Activated naive CD8-positive, alpha-beta T cell treated with anti-CD3 and anti-CD28 coated beads, Interleukin-2, amount 50 U/mL, for 16 hours (primary cell): ENCODE measurements at places on chromosomes 16 and 17.

DNA sequence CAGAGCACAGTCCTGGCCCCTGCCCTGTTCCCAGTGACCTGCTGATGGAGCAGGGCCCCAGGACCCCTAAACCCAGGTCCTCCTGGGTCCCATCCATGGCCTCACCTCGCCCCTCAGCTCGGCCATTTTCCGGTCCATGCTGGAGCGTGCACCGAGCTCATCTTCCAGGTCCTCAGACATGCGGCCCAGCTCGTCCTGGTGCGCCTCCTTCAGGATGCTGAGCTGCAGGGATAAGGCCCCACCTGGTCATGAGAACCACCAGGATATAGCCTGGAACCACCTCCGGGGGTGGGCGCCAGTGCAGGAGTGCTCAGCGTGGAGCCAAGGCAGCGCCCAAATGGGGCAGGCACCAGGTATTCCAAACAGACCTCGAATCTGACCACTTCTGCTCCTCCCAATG lies 17.9 kb downstream of the CCDC102A start:
- no peak for DNase-seq

- no peak for DNase-seq
Observed at GRCh38 chr16:69599731-69600130, 34.0 kb downstream of the NFAT5 start.

DNA sequence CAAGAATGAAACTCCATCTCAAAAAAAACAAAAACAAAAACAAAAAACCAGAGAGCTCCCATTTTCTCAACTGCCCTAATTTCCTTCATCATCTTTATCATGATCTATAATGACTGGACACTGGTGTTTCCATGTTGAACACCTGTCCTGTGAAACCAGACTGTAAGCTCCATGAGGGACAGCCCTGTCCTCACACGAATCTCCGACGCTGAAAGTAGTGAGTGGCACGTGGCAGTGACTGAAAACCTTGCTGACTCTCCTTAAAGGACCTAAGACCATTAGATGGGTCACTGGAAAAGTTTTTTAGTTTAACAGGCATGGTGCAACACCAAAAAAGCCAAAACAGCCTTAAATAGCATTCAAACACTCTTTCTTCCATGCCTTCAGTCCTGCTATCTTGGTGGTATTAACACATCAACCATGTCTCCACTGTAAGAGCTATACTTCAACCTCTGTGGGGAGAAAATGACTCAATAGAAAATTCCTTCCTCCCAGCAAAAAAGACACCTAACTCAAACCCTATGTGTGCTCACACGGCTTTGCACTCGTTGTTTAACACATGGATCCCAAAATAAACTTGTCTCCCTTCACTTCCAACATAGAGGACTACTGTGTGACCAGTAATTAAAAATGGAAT lies 8.3 kb downstream of the AXIN2 start:
- no peak for DNase-seq

GRCh38 chr17:80839970-80840369 lies 151.7 kb upstream of the CHMP6 start:
- DNase-seq, result no peak

- no peak for DNase-seq
Observed at GRCh38 chr17:27748360-27748825, 51.9 kb downstream of the NOS2 start.

DNA sequence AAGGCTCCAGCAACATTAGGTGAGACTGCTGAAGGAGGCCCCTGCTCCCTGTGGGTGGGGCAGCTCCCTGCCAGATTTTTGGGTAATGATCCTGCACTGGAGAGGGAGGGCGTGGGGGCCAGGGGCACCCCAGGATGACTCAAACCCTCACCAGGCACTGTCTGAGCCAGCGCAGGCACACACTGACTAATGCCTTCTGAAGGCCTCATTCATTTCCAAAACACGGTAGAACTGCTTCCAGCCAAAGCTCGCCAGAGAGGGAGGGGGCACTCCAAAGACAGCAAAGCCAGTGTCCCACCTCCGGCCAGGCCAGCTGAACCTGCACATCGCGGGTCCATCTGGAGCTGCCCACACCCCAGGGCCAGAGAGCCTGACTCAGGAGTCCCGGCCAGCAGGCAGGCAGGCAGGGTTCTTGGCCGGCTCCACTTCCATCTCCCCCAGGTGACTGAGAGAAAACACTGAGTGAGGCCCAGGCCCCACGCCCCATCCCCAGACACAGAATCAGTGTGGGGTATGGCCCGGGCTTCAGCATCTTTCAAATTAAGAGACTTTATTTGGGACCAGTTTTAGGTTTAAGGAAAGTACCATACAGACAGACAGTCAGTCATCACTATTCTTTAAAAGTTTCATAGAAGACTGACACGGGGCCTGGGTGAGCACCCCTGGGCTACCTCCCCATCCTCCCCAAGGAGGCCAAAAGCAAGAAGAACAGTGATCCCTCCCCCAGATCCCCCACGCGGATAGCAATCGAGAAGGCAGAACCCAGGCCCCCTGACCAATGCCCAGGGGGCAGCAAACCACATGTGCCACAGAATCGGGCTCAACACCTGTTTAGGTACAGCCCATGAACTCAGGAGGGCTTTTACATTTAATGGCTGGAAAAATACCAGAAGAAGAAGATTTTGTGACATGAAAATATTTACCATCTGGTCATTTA lies 2.3 kb downstream of the PIEZO1 start:
- no peak for DNase-seq

DNA sequence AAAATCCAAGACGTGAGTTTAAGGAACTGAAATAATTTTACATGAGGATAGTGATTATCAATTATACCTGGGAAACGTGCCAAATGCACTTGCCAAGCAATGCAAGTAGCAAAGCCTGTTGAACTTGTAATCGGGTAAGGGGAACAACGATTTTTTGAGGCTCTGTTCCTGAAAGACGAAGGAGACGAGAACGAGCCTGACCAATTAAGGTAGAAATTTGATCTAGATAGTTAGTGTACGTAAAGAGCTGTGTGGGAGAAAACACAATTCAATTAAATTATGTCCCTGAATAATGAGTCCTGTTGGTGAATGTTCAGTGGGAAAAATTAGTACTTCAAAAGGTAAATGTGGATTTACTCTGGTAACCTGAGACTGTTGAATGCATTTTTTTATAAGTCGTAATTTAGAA lies 17.7 kb upstream of the KCTD5 start:
- no peak for DNase-seq

- DNase-seq, result no peak
Observed at GRCh38 chr17:62178579-62178978, 113.5 kb upstream of the MED13 start.

- peak; percentile 55 for DNase-seq
Observed at GRCh38 chr17:4949321-4950074, 1.2 kb upstream of the PFN1 start.

DNA sequence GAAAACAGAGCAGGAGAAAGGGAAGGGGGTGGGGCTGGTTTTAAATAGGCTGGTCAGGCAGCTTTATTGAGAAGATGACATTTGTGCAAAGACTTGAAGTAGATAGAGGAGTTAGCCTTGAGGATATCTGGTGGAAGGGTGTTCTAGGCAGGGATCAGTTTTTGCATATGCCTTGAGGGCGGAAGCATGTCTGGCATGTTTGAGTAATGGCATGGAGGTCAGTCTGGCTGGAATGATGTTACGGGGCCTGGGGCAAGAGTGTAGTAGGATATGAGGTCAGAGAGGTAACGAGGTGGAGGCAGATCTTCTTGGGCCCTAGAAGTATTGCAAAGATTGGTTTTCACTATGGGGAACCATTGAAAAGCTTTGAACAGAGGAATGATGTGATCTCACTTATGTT lies 4.8 kb downstream of the RABEP1 start:
- no peak for DNase-seq

DNA sequence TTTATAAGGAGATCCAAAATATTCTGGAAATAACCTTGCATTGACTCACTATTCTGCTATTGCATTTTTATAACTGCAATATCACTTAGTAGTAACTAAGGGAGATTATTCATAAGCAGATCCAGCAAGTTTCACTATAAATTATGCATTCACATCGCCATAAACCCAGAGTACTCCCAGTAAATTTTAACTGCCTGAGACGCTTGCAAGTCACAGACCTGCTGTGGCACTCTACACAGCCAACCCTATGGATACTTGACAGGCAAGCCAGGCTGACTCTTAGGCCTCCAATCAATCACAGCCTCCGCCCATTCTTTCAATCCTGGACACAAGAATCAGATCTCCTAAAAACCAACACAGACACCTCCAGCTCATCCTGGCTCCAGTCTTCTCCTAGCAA lies 28.2 kb downstream of the USP31 start:
- DNase-seq, result no peak

DNA sequence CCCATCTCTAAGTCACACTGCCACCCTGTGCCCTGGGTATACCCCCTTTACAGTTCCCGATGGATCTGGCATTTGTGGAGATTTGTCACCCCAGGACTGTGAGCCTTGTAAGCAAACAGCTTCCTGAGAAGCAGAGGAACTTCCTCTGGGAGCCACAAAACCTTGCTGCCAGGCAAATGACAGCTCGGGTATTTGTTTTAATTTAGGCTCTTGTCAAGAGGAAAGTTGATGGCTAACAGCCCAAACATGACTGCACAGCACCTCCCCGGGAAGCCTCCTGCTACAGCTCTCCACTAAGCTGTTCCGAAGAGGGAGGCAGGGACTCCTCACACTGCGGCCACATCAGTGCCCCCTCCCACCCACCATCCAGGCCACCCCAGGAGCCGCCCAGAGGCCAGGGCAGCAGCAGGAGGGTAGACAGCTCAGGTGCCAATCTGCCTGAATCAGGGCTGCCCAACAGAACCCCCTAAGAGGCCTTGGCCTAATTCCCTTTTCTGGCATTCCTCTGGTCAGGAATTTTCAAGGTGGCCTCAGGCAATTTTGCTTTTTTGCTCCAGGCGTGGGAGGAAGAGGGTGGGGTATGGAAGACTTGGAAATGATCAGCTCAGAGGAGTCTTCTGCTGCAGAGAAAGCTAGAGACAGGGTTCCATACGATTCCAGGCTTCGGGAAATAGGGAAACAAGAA lies 2.6 kb downstream of the ABR start:
- no peak for DNase-seq

- no peak for DNase-seq
Observed at GRCh38 chr17:80036715-80037477, 454 bp downstream of the CCDC40 start.

DNA sequence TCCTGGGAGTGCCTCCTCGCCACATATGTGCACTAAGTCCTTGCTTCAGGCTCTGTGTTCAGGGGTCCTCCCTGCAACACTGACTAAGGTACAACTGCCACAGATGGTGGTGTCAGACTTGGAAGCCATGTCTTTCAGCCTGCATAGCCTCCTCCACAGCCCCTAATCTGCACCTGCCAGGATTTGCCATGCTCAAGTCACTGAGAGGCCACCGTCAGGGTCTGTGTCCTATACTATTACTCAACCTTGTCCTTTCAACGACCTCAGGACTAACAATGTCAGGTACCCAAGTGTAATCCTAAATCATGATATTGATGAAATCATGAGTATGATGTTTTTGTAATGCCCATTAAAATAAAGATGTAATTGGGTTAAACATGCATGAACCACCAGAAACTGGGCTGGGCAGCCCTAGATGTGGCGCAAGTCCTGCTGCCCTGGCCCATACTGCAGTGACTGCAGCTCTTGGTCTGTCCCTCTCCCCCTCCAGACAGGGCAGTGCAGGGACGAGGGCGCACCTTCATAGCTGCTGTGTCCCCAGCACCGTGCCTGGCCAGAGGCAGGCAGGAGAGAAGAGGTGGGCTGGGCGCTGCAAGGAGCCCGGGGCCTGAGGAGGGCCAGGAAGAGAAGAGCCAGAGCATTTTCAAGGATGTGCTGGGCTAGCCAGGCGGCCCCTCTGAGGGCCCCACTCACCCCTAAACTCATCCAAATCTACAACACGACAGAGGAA lies 198.0 kb downstream of the ZNF423 start:
- DNase-seq, result no peak

GRCh38 chr16:86680162-86680561 lies 101.8 kb downstream of the FOXL1 start:
- DNase-seq, result no peak

GRCh38 chr16:47063011-47063724 lies 80.6 kb downstream of the NETO2 start:
- no peak for DNase-seq

- DNase-seq, result peak; percentile 49
Observed at GRCh38 chr16:31108035-31108793, at the start of gene BCKDK. BCKDK (plus strand) TSS chr16:31108386; CDS start chr16:31109224, 838 bp downstream.

GRCh38 chr16:1338855-1339675 lies 5.6 kb downstream of the BAIAP3 start:
- no peak for DNase-seq

GRCh38 chr17:39625198-39625785 lies 1.5 kb upstream of the PPP1R1B start:
- DNase-seq, result no peak

GRCh38 chr17:17757391-17757791 lies 76.1 kb downstream of the RAI1 start:
- DNase-seq, result no peak

DNA sequence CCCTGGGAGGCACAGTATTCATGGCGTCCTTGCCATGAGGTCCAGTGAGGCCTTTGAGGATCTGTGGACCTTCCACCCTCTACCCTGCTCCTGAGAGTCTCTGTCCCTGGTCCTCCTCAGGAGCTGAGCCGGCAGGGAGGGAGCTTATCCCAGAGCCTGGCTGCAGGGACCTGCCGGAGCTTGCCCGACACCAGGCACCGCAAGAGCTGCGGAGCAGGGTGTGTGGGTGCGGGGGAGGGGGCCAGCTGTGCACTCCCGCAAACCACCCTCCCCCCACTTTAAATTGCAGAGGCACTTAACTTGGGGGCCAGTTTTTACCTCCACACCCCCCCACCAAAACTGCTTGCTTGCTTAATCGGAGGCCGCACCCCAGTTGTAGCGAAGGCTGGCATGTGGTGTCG lies 609 bp upstream of the ZNF750 start:
- DNase-seq, result no peak

GRCh38 chr17:55386796-55387332 lies 34.8 kb downstream of the MMD start:
- no peak for DNase-seq

GRCh38 chr17:72249441-72249840 lies 128.6 kb downstream of the SOX9 start:
- no peak for DNase-seq

- no peak for DNase-seq
Observed at GRCh38 chr16:19436540-19436939, 18.9 kb downstream of the TMC5 start.

GRCh38 chr16:84973236-84973635 lies 38.1 kb downstream of the ZDHHC7 start:
- DNase-seq, result no peak

DNA sequence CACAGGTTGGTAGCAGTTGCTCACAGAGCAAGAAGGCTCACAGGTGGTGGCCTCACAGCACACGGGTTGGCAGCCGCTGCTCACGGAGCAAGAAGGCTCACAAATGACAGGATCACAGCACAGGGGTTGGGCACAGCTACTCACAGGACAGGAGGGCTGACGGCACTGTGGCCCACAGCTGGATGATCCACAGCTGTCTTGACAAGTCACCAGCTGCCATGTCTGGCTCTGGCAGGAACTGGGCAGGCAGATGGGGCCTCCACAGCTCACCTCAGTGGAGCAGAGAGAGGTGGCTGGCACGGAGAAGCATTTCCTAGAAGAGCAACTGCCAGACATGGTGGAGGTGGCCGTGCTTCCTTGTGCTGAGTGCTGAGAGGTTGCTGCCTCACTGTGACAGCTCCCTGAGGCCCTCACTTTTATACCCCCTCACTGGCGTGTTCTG lies at the start of gene KRTAP16-1:
Gene KRTAP16-1 (minus strand): TSS at position 392 of the 442 bp plus-strand sequence. CDS start 56 bp downstream, at position 336.
- no peak for DNase-seq
